Memory B cell (primary cell): ENCODE measurements at places on chromosomes 1 and 21.
A peak's percentile ranks its signal among the peaks of the same experiment; 100 is the strongest.

GRCh38 chr1:215652371-215652770 is 85.3 kb downstream of the KCTD3 start:
- DNase-seq: no peak

- peak; percentile 70 for DNase-seq
Observed at GRCh38 chr21:45542242-45542666, at the start of gene SLC19A1. SLC19A1 (minus strand) TSS chr21:45542440; CDS start chr21:45537959, 4,481 bp downstream.

DNA sequence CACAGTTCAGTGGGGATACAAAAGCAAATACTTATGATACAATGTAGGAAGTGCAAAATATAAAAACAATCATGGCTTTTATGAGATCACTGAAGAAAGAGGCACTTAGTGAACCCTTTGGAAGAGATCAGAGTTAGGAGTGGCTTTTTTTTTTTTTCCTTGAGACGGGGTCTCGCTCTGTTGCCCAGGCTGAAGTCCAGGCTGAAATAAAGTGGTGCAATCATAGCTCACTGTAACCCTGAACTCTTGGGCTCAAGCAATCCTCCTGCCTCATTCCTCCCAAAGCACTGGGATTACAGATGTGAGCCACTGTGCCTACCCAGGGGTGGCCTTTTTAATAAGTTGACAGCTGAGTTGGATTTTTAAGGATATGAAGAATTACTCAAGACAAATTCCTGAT is 17.3 kb upstream of the RASAL2 start:
- DNase-seq: no peak

- no peak for DNase-seq
Observed at GRCh38 chr1:208030288-208031091, 119.6 kb upstream of the CD34 start.

- no peak for DNase-seq
Observed at GRCh38 chr1:33433509-33434362, 2.8 kb upstream of the PHC2 start.

GRCh38 chr1:110645821-110646735 is 28.7 kb downstream of the KCNA3 start:
- no peak for DNase-seq

GRCh38 chr1:61639608-61640336 is 85.2 kb downstream of the TM2D1 start:
- no peak for DNase-seq

DNA sequence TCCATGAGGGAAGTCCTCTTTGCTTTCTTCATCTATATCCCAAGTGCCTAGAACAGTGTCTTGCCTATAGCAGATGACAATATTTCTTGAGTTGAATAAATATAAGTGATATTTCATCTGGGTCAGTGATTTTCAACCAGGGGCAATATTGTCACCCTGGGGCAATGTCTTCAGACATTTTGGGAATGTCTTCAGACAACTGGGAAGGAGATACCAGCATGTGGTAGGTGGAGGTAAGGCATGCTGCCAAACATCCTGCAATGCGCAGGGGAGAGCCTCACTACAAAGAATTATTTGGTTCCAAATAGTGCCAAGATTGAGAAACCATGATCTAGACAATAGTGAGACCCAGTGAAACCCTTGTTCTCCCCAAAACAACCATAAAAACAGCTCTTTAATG is 54.7 kb downstream of the C1orf94 start:
- DNase-seq: no peak
